ENCODE measurements at places on chromosomes 13 and 19. TPM values are rescaled to one million over a fixed set of nuclear protein-coding genes. Genes with fewer than 3 reads are reported as not detected.
A peak's percentile ranks its signal among the peaks of the same experiment; 100 is the strongest.

GRCh38 chr13:99303863-99304521, 3.2 kb downstream of the GPR183 start:
- DNase-seq, result no peak
- no peaks in the 10 kb centered on the region for H3K27me3 ChIP-seq
- H3K36me3 ChIP-seq, result no peaks in the 10 kb centered on the region
- peaks cover 35% of the 10 kb centered on the region for H3K4me1 ChIP-seq
- peak overlapping the region; percentile 77 for H3K27ac ChIP-seq
- peak overlapping the region; percentile 49 for H3K4me3 ChIP-seq

DNA sequence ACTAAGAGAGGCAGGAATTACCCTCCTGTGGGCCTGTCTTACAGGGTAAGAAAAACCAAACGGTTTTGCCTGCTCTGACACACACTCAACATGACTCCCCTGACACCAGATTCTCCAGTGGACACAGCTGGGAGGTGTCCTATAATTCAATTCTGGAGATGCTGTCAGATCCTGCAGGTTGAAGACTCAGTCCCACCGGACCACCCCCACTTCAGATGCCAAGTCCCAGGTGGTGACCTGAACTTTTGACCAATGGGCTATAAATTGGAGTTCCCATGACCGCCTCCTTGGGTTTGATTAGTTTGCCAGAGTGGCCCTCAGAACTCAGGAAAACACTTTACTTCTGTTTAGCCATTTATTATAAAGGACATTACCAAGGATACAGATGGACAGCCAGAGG, 52.6 kb downstream of the RGCC start:
- H3K4me3 ChIP-seq, result no peak overlapping the region
- H3K27ac ChIP-seq, result no peak overlapping the region
- H3K36me3 ChIP-seq, result no peaks in the 10 kb centered on the region

GRCh38 chr13:108960006-108960405, 330.6 kb downstream of the MYO16 start:
- no peaks in the 10 kb centered on the region for H3K36me3 ChIP-seq
- no peak overlapping the region for H3K27ac ChIP-seq
- H3K4me1 ChIP-seq, result peaks cover 7% of the 10 kb centered on the region

DNA sequence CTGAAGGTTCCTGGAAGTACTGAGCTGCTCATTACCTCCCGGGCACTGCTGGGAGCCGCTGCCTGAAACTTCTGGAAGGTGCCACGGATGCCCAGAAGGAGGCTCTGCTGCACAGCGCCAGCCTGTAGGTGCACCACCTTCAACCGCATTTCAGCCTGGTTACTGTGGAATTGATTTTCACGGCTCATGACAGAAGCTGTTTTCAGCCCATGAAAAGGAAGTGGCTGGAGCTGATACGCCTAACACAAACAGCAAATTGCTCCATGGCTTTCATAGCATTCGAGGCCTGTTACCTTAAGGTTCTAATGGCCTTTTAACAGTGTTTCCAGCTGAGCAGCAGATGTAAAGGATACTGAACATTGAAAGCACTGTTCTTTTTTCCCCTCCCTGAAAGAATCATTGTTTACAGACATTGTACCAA, 22.0 kb downstream of the GPC6 start:
- no peaks in the 10 kb centered on the region for H3K36me3 ChIP-seq
- H3K27me3 ChIP-seq, result no peaks in the 10 kb centered on the region
- no peak overlapping the region for H3K4me3 ChIP-seq
- H3K27ac ChIP-seq, result no peak overlapping the region
- H3K4me1 ChIP-seq, result peaks cover 10% of the 10 kb centered on the region
- DNase-seq, result no peak

GRCh38 chr19:39937094-39937720, 2.8 kb upstream of the FCGBP start:
- H3K36me3 ChIP-seq, result no peaks in the 10 kb centered on the region
- no peaks in the 10 kb centered on the region for H3K4me1 ChIP-seq
- no peak overlapping the region for H3K4me3 ChIP-seq
- peaks cover 19% of the 10 kb centered on the region for H3K27me3 ChIP-seq
- no peak for DNase-seq
- H3K27ac ChIP-seq, result no peak overlapping the region

DNA sequence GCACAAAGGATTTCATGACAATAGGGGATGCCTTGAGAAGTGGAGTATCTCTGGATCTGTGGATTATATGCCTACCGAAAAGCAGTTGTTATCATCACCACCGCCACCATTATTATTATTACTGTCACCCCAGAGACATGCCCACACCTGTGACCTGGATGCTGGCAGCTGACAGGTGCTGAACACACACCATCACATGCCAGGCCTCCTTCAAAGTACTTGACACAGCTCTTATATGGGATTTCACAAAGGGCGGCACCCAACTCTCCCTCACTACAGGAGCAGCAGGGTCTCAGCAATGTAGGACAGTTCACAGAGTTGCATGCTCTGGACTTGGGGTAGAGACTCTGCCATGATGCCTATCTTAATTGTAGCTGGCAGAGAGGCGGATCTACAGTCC, 5.6 kb upstream of the GPR42 start:
- H3K36me3 ChIP-seq, result no peaks in the 10 kb centered on the region
- no peaks in the 10 kb centered on the region for H3K4me1 ChIP-seq
- H3K27me3 ChIP-seq, result no peaks in the 10 kb centered on the region
- DNase-seq, result no peak
- no peak overlapping the region for H3K27ac ChIP-seq

DNA sequence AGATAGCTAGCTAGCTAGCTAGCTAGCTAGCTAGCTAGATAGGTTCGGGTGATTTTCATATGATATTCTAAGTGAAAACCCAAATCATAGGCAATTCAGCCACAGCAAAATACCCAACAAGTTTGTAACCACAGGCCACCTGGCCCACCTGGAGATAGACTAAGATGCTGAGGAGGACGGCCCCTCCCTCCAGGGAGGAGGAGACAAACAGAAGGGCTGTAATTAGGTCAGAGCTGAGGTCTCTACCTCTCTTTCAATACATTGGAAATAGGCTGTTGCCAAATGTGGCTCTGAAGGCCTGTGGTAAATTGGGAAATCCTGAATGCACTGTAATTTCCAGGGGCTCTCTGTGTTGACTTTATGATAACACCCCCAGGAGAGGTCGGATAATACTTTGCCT, 382.2 kb downstream of the FGF9 start:
- no peak for DNase-seq
- no peaks in the 10 kb centered on the region for H3K36me3 ChIP-seq
- H3K27me3 ChIP-seq, result no peaks in the 10 kb centered on the region
- H3K27ac ChIP-seq, result no peak overlapping the region

COMP gene
- total RNA-seq, result 1.3 TPM

KL gene
- 1.1 TPM for total RNA-seq

PGLYRP2 gene
- total RNA-seq, result not detected

TYROBP gene
- 56.4 TPM for total RNA-seq

KLK15 gene
- total RNA-seq, result not detected

CLC gene
- not detected for total RNA-seq

All from esophagus squamous epithelium (tissue), 5 donors.